ENCODE measurements at places on chromosomes 4 and X.

DNA sequence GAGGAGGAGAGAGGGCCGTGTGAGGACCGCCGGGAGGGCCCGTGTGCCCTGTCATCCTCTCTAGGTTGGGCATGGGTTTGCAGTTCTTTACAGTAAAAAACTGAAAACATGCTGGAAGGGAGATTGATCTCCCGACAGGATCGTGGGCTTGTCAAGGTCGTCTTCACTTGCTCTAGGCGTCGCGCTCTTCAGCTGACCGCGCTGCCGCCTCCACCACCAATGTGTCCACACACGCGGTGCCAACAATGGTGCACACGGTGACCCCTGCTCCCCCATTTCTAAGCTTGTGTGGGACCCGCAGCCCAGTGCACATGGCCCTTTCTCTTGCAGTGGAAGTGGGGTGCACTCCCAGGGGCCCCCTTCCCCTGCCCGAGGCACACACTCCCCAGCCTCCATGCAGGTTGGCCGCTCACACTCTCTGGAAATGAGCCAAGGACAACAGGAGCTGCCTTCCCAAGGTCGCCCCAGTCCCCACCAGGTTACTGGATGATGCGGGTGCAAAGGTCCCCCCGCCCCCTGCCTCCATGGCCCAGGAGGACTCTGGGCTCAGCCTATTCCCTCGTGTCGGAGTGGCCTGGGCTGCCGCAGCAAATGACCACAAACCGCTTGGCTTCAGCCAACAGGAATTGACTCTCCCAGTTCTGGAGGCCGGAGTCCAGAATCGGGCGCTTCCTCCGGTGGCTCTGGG is 1.7 kb upstream of the ZFP92 start:
- no peak for DNase-seq

GRCh38 chr4:167587361-167587760 is 353.1 kb upstream of the SPOCK3 start:
- no peak for DNase-seq

- no peak for DNase-seq
Measured at GRCh38 chr4:182564724-182565369, 321.6 kb downstream of the TENM3 start.

- no peak for DNase-seq
Measured at GRCh38 chrX:18010253-18010652, 149.2 kb upstream of the RAI2 start.

DNA sequence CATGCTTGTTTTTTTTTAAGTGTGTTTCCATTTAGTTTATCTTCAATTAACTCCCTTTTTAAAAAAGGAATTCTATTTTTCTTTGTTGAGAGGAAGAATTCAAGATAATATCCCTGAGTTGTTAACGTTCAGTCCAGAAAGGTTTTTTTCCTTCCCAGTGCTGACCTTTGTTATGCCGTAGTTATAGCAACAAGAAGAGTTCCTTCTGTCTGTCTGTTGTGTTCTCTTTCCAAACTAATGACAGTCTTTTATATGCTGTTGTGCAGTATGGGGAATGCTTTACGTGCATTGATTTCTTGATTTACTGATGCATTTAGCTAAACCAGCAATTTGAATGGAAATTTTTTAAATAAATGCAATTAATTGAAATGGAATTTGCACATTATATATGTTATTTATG is 6.6 kb upstream of the CXXC4 start:
- no peak for DNase-seq

DNA sequence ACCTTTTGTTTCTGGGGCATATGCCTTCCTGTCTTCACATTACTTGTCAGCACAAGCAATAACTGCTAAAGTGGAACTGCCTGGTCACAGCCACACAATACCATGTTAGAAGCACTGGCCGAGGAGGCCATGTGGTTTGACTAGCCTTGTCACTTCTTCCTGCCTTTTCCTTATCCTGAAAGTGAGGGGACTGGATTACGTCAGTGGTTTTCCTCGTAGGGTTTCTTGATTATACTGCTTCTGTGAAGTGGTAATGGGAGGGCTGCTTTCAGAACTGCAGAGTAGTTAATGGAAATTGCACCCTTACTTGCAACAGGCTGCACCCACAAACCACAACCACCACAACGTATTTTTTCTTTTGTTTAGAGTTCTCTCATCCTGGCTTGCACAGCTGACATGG is 26.6 kb downstream of the ZRSR2 start:
- no peak for DNase-seq

DNA sequence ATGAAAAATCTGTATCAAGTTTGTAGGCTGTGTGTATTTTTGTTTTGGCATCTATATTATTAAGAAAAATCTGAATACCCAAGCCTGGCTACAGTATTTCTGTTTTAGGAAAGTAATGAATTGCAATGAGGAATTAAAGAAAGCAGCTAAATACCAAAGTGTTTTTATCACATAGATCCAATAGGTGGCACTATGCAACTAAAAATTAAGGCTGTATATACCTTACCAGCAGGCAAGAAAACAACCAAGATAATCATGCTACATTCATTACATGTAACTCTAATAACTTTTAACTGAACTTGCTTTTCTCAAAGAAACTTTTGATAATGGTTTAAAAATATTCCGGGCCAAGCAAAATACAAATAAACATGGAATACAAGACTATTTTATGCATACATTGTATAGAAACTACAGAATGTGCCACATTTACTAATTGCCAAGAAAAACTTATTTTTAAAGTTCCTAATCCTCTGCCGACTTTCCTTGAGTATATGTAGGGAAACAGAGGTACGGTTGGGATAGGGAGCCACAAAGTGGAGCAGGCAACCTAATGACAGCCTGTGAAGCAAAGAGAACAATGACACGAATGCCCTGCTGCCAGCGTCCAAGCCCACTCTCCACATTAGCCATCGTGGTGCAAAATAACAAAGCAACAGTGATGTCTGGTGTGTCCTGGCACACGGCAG is 63.7 kb downstream of the SEC24D start:
- DNase-seq: no peak

GRCh38 chrX:149570668-149571067 is 16.6 kb downstream of the MAGEA9B start:
- DNase-seq: no peak

All from right kidney (tissue), 9 donors.